ENCODE measurements at places on chromosomes 5 and 9.

- no peak for DNase-seq
Measured at GRCh38 chr5:101663543-101663942, 632.5 kb downstream of the SLCO4C1 start.

DNA sequence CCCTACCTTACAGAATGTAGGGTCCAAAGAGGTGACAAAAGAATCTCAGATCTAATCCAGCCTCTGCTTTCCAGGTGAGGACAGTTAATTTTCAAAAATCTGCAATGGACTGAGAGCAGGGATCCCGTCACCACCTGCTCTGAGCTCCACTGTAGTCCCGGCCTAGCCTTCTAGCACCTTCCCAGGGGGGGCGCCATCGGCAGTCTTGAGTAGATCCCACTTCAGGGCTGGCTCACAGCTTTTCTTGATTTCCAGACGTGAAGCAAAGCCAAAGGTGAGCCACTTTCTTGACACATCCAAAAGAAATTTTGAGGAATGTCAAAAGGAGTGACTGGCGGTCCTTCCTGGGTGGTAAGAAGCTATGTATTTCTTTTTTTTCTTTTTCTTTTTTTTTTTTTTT is 114.1 kb downstream of the SYK start:
- no peak for DNase-seq

DNA sequence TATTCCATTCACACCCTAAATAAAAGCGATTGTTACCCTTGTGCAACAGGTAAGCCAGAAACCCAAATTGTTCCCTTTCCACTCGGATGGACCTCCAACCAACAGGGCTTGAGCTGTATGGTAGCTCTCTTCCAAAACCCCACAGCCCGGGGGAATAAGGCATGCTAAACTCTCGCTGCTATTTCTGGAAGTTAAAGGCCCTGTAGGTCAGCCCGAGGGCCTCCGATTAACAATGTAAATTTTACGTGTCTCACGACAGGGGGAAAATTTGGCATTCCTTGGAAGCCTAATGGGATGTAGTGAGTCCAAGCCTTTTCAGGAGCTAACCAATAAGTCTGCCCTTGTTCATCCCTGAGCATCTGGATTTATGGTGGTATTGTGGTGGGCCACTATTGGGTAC is 26.0 kb downstream of the CNOT8 start:
- DNase-seq = no peak

DNA sequence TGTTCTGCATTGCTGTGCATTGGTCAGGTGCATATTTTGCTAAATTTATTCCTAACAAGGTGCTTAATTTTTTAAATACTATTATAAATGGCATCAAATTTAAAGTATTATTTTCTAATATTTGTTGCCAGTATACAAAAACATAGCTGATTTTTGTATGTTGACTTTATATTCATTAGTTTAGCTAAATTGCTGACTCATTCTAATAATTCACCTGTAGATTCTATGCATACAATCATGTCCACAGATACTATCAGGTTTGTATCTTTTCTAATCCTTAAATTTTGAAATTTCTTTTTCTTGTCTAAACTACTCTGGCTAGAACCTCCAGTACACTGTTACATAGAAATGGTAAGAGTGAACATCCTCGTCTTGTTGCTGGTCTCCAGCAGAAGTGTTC is 657.6 kb downstream of the CCDC171 start:
- DNase-seq = no peak

DNA sequence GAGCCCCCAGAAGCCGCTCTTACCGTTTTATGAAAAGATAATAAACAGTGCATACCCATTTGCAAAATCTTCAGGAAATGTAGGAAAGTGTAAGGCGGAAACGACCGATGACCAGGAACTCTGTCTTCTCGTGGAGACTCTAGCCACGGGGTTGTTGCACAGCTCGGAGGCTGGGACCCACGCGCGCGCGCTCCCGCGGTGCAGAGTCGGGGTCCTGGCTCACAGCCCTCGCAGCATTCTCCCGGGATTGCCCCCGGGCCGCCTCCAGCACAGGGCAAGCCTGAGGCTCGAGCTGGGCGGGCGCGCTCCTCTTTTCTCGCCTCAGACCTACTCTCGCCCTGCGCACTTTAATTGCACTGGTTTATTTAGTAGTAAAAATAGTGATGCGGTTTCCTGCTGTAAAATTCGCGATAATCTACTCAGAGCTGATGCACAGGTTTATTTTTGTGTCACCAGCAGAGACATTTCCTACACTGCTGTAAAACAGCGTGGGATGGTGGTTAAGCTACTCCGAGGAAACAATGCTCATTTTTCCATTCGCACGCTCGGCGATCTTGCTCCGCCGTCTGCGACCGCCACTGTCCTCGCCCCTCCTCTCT is 15.5 kb downstream of the TRIM7 start:
- DNase-seq = no peak

- no peak for DNase-seq
Measured at GRCh38 chr5:14215901-14216300, 72.8 kb downstream of the TRIO start.

Data from CD4-positive, alpha-beta T cell treated with Interferon alpha-2 for 1 hour (primary cell).